ENCODE measurements at places on chromosomes 6 and 20.

- peak; percentile 87 for DNase-seq
Observed at GRCh38 chr6:84422380-84422968, 195.0 kb upstream of the CEP162 start.

DNA sequence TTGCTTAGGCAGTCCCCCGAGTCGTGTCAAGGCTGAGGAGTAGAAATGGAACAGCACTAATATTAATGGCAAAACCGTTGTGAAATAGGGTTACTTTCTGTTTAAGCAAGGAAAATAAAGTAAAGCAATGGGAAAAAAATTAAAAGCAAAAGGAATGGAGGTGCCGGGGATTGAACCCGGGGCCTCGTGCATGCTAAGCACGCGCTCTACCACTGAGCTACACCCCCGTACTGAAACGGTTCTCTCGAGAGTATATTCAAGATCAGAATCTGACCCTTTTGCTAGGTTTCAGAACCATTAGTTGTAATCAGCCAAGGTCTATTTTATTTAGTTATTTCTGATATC, 85.5 kb downstream of the TRIM27 start:
- DNase-seq, result peak; percentile 83

- no peak for DNase-seq
Observed at GRCh38 chr6:137150072-137150471, 23.4 kb downstream of the IL22RA2 start.

GRCh38 chr20:3995749-3996320, 19.5 kb downstream of the RNF24 start:
- no peak for DNase-seq

GRCh38 chr6:109261811-109262210, 120.5 kb downstream of the CD164 start:
- no peak for DNase-seq

DNA sequence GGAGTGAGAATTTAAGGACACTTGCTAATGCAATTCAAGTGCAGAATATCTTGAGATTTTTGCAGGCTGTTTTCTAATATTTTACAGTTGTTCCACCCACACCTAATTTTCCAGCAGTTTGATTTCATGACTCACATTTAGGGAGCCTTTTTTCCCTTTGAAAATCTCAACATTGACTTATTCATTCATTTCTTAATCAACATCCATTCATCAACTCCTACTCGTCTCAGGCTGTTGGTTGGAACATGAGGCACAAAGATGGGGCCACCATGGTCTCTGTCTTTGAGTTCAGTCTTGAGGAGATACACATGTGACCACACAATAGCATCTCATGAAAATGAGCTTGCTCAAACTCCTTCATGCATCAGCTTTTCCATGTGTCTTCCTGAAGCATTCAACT, 135.6 kb downstream of the UNC5CL start:
- DNase-seq, result no peak

DNA sequence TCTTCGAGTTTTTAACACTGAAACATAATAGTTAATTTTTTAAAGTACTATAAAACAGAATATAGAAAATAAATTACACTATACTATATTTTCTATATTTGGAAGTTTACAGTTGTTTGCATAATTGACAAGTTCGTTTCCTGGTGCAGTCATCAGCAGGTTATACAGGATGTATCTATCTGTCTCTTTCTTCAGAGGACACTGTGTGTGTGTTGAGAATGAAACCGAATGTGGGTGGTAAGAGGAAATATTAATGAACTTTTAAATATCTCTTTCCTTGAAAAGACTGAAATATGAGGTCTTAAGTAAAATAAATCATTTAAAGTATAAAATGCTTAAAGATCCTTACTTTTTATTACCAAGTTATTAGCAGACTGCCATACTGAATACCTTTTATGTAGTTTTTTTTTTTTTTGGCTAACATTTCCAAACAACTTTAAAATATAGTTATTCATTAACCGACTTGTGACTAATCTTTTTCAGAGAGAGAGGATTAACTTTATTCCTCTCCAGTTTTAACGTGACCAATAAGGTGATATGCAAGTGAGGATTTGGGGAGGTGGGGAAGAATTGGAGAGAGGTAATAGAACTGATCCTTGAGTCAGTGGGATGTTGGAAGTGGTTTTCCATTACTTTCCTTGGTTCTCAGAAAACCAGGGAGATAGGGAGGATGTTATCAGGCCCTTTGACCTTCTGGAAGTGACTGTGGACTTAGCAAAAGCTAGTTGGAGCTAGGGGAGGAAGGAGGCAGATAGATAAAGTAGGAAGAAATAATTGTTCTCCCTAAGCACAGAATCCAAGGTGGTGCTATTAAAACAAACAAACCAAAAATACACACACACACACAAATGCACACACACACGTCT, 380.0 kb upstream of the FLRT3 start:
- no peak for DNase-seq

- DNase-seq, result no peak
Observed at GRCh38 chr20:19083136-19083621, 129.3 kb upstream of the SLC24A3 start.

DNA sequence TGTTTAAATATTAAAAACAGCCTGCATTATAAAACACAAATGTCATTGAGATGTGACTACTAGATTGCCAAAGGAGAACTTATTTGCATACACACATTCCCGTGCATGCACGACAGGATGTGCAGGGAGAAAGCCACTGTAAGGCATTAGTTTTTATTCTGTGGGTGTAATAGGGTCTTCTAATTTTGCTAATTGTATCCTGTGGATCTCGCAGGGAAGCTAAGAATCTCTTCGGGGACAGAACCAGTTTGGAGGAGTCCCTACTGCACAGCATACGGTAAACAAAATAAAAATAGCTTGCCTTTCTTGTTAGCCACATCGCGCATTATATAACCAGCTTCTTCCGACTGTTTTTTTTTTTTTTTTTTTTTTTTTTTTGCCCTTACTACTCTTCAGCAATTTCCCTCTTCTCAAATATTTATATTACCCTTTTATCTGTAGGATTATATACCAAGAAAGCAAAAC, 2.0 kb downstream of the ATXN1 start:
- DNase-seq, result peak; percentile 52

DNA sequence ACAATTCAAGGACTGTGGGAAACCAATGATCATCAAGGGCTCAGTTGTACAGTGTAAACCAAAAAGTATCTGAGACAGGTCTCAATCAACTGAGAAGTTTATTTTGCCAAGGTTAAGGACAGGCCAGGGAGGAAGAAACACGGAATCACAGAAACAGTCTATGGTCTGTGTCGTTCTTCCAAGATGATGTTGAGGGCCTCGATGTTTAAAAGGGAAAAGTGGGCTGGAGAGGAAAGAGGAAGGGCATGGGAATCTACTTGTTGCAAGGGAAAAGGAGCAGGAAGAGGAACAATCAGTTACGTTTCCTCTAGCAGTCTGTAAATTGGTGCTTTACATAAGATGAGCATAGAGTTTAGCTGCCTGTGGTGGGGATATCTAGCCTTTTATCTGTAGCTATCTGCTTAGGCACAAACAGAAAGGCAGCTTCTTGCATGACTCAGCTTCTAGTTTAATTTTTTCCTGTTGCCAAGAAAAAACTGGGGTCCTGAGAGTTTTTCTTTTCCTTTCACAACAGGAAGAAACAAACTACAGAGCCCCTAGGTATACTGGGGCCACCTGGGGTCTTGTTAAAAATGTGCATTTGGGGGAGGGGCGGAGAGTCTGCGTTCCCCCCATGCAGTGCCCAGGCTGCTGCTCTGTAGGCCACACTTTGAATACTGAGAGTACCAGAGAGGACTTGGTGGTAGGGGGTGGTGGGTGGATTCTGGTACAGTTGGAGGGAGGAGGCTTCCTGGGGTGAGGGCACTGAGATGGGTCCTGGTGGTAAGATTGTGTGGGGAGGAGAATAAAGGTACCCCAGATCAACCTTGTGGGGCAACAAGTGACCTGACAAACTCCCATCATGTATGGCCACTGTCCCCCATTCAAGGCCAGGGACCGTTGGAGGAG, 35.3 kb upstream of the EZR start:
- DNase-seq, result no peak

GRCh38 chr20:44646641-44647274, 4.7 kb downstream of the ADA start:
- no peak for DNase-seq

GRCh38 chr6:141634269-141634668, 498.5 kb upstream of the GJE1 start:
- no peak for DNase-seq

GRCh38 chr6:25052181-25052580, 116.4 kb upstream of the RIPOR2 start:
- no peak for DNase-seq

GRCh38 chr20:13265941-13266340, 44.9 kb downstream of the ISM1 start:
- DNase-seq, result no peak

- no peak for DNase-seq
Observed at GRCh38 chr6:11174242-11174611, 58.2 kb downstream of the NEDD9 start.

Data from right forelimb (tissue), 1 donor.